ENCODE measurements at places on chromosomes 5 and 9. TPM values are rescaled to one million over a fixed set of nuclear protein-coding genes. Genes with fewer than 3 reads are reported as not detected.

DNA sequence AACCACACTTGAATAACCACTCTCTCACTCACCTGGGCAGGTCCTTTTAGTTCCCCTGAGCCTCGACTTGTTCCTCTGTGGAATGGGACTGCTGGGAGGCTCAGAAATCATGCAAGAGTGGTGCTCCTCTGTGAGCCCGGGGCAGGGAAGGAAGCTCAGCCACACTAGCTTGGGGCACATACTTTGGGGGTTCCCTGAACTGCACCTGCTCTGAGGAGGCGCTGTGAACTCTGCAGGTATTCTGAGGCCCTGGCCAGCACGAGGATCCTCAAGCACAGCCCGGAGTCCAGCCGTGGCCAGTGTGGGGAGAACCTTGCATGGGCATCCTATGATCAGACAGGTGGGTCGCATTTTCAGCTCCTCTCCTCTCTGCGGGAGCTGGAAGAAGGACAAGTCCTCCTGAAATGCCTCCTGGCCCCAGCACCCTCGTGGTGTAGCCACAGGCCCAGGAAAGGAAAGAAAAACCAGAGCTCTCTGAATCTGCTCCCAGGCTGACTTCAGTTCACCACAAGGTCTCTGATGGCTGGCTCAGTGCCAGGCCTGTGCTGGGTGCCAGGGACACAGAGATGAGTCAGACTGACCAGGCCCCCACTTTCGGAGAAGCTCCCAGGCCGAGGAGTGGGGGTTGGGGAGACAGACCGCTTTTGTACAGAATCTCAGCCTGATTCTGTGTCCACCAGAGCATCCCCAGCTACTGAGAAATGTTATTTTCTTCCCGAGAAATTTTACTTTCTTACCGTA, 11.9 kb downstream of the GLIPR2 start:
- peak; percentile 96 for DNase-seq

DNA sequence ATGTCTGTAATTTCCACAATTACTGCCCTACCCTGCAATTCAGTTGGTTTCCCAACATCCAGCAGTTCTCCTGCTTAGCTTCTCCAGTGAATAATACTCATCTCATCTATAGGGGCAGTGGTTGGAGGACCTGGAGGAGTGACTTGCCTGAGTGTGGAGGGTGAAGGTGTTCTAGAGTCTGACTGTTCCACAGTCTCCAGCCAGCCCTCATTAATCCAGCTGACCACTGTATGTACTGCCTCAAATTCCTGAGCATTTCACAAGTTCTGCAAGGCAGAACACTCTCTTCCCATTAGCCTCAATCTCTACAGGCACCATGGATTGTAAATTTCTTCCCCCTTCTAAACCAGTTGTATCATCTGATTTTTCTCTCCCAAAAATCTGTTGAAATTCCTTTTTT, 147.4 kb upstream of the NFIL3 start:
- DNase-seq: no peak

DNA sequence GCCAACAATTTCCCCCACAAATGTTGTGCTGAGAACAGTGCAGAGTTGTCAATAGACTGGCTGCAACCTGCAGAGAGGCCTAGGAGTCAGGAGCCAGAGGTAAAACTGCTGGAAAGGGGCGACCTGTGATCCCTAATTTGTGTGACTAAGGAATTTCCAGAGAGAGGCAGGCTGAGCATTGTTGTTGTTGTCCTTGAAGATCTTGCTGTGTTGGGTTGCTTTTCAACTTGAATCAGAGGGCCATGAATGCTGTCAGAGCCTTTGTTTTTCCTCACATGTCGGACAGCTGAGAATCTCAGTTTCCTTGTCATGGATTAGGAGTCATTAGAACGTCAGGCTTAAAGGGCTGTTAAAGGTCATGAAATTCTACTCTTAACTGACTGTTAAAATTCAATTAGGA, 134.6 kb upstream of the ASTN2 start:
- DNase-seq: no peak

CCNJL gene
- 5.5 TPM for total RNA-seq

CEL gene
- 2.5 TPM for total RNA-seq

SEMA4D gene
- total RNA-seq: 17.5 TPM

ETF1 gene
- total RNA-seq: 106 TPM

All from left cardiac atrium (tissue), 4 donors.